Eye (tissue), 1 donor: ENCODE measurements at places on chromosomes 2 and 18.

- DNase-seq: no peak
Measured at GRCh38 chr2:150591496-150592285, 104.2 kb upstream of the RND3 start.

GRCh38 chr2:188340257-188340656 lies 48.6 kb downstream of the GULP1 start:
- no peak for DNase-seq

DNA sequence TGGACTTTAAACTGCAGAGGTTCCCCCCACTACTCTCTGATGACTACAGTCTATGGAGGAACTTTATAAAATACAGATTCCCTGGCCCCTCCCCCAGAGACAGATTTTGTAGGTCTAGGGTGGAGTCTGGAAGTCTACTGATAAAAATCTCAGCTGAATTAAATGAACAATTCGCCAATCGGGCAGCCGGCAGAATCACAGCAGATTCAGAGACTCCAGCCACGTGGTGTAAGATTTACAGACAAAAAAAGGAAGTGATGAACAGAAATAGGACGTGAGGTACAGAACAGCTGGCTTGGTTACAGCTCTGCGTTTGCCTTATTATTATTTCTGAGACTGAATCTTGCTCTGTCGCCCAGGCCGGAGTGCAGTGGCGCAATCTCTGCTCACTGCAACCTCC lies 21.4 kb upstream of the MTA3 start:
- no peak for DNase-seq

- DNase-seq: no peak
Measured at GRCh38 chr18:79975043-79975442, 10.6 kb downstream of the HSBP1L1 start.

- DNase-seq: no peak
Measured at GRCh38 chr18:79043288-79043687, 25.9 kb upstream of the ATP9B start.

GRCh38 chr2:128808462-128809258 lies 490.0 kb upstream of the HS6ST1 start:
- no peak for DNase-seq
